ENCODE measurements at places on chromosomes 7 and 10. TPM values are rescaled to one million over a fixed set of nuclear protein-coding genes. Genes with fewer than 3 reads are reported as not detected.
A peak's percentile ranks its signal among the peaks of the same experiment; 100 is the strongest.

DNA sequence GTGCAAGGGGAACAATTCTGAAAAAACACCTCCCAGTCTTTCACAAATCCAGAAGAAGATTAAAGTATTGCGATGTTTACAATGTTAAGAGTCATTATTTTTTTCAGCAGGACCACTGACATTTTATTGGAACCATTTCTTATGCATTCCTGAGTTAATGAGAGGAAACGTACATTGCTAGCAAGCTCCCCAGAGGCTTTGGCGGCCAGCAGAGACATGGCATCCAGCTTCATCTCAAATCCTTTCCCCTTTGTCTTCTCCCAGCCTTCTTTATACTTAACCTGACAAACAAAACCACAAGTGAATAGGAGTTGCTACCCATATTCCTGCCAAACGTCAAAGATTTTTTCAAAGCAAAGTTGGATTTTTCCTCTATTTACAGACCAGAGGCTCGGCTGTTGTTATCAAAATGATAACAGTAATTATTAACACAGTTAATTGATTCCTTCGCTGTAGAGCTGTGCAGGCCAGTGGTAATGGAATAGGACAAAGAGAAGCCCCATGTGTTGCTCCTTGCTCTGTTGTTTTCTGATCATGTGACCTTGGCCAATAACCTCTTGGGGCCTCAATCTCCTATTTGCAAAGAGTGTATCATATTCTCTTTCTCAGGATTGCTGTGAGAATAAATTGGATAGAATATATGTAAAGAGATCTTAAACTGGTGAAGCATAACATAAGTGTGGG, 32.0 kb downstream of the NRAP start:
- H3K4me3 ChIP-seq = no peak overlapping the region
- H3K27ac ChIP-seq = no peak overlapping the region
- H3K27me3 ChIP-seq = no peaks in the 10 kb centered on the region
- H3K4me1 ChIP-seq = peaks cover 5% of the 10 kb centered on the region

DNA sequence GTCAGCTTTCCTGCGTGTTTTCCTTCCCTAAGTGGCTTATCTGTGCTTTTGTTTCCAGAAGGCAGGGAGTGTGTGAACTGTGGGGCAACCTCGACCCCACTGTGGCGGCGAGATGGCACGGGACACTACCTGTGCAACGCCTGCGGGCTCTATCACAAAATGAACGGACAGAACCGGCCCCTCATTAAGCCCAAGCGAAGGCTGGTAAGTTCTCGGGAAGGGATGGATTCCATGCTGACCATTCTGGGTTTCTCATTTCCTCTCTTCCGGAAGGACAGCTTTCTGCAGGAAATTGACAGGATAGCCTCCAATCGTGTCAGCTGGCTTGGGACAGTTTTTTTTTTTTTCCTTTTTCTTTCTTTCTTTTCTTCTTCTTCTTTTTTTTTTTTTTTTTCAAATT, 9.4 kb downstream of the GATA3 start:
- no peak overlapping the region for H3K27ac ChIP-seq
- peaks cover 68% of the 10 kb centered on the region for H3K27me3 ChIP-seq
- H3K4me3 ChIP-seq = peak overlapping the region; percentile 11

DNA sequence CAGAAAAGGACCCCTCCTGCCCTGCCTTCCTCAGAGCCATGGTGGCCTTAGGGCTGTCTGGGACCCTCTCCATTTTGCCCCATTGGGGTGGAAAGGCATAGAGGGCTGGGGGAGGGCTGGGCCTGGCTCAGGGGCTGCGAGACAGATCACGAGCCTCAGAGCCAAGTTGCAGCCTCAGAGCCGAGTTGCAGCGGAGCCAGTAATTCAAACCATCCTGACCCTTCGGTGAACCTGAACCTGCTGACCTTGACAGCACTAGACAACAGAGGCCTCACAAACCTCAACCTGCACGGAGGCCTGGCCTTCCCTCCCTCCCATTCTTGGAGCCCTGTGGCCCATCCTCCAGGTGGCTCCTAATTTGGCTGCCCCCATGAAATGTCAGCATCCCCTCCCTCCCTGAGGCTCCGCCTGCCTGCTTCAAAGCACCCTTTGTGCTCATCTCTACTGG, 45.4 kb downstream of the PAX2 start:
- DNase-seq = no peak
- H3K36me3 ChIP-seq = no peaks in the 10 kb centered on the region
- no peak overlapping the region for H3K4me3 ChIP-seq
- H3K4me1 ChIP-seq = peaks cover 27% of the 10 kb centered on the region
- no peak overlapping the region for H3K27ac ChIP-seq

- no peak overlapping the region for H3K4me3 ChIP-seq
- H3K36me3 ChIP-seq = no peaks in the 10 kb centered on the region
- no peaks in the 10 kb centered on the region for H3K27me3 ChIP-seq
- H3K27ac ChIP-seq = no peak overlapping the region
- no peaks in the 10 kb centered on the region for H3K4me1 ChIP-seq
- no peak for DNase-seq
Observed at GRCh38 chr10:11074536-11075267, 57.0 kb downstream of the CELF2 start.

DNA sequence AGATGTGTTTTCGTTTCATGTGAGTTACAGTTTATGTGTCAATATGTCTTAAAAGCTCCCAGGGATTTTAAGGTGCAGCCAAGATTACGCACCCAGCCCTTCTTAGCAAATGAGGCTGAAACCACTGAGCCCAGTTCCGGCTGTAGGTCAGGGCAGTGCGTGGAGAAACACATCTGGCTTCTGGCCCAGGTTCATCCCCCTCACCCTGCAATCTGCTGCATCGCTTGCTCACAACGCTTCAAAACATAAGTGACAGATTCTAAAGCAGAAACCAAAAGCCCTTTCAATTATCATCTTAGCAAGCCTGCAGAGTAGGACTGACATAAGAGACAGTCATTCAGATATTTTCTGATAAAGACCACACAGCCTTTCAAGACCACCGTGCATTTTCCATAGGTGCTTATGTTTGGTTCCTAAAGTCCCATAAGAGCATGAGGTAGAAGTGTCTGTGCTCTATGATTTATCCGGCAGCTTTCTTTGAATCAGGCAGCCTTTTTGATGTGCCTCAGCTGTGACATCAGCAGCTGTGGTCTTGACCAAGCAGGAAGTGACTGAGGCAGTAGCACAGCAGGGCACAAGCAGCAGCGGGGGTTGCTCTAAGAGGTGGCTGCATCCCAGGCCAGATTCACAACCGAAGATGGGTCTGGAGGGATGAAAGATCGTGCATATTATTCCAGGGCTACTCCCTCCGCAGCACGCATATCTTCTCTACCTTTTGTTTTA, 72.1 kb upstream of the LYZL2 start:
- H3K4me1 ChIP-seq = peaks cover 15% of the 10 kb centered on the region
- no peak overlapping the region for H3K27ac ChIP-seq
- no peaks in the 10 kb centered on the region for H3K36me3 ChIP-seq
- DNase-seq = no peak
- no peak overlapping the region for H3K4me3 ChIP-seq

DNA sequence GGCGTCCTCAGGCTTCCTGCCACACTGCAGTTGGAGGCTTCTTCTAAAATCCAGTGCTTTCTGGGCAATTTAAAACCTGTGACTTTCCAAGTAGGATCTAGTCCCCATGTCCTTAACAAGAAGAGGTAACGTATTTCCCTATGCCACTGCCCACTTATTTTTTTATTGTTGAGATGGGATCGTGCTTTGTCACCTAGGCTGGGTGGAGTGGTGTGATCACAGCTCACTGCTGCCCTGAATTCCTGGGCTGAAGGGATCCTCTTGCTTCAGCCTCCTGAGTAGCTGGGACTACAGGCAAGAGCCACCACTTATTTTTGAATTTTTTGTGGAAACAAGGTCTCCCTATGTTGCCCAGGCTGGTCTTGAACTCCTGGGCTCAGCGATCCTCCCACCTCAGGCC, 63.4 kb downstream of the DAGLB start:
- H3K36me3 ChIP-seq = peaks cover 4% of the 10 kb centered on the region
- H3K4me1 ChIP-seq = peaks cover 5% of the 10 kb centered on the region
- H3K4me3 ChIP-seq = no peak overlapping the region
- no peaks in the 10 kb centered on the region for H3K27me3 ChIP-seq
- no peak for DNase-seq

GRCh38 chr10:133349160-133349568, 2.0 kb downstream of the PRAP1 start:
- no peaks in the 10 kb centered on the region for H3K36me3 ChIP-seq
- peaks cover 5% of the 10 kb centered on the region for H3K4me1 ChIP-seq
- no peak overlapping the region for H3K27ac ChIP-seq

- H3K36me3 ChIP-seq = no peaks in the 10 kb centered on the region
- peaks cover 8% of the 10 kb centered on the region for H3K4me1 ChIP-seq
- H3K4me3 ChIP-seq = no peak overlapping the region
- no peaks in the 10 kb centered on the region for H3K27me3 ChIP-seq
Observed at GRCh38 chr7:22487978-22488642, 11.9 kb downstream of the STEAP1B start.

- H3K4me3 ChIP-seq = no peak overlapping the region
- no peaks in the 10 kb centered on the region for H3K36me3 ChIP-seq
- H3K27me3 ChIP-seq = no peaks in the 10 kb centered on the region
- H3K4me1 ChIP-seq = no peaks in the 10 kb centered on the region
- no peak overlapping the region for H3K27ac ChIP-seq
Observed at GRCh38 chr7:117470777-117471176, 9.0 kb upstream of the CFTR start.

DNA sequence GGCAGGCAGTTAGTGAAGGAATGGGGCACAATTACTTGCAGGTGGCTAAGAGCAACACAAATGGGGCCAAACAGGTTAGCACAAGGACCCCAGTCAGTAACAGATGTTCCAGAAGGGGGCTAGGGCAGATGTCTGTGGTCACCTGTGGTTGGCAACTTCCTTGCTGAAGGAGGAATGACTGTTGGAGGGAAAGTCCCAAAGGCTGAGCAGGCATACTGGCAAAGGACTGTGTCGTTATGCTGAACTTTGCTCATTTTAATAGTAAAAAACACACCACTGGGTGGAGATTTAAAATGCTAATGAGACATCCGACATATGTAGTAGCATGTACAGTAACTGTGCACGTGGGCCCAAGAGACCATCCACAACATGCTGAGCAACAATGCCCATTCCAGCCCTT, 511.6 kb downstream of the CALN1 start:
- H3K27me3 ChIP-seq = no peaks in the 10 kb centered on the region
- no peak overlapping the region for H3K27ac ChIP-seq
- DNase-seq = no peak
- H3K36me3 ChIP-seq = no peaks in the 10 kb centered on the region
- H3K4me1 ChIP-seq = peaks cover 2% of the 10 kb centered on the region
- no peak overlapping the region for H3K4me3 ChIP-seq

- H3K27me3 ChIP-seq = no peaks in the 10 kb centered on the region
- no peaks in the 10 kb centered on the region for H3K4me1 ChIP-seq
Observed at GRCh38 chr7:12757443-12757842, 70.0 kb downstream of the ARL4A start.

DNA sequence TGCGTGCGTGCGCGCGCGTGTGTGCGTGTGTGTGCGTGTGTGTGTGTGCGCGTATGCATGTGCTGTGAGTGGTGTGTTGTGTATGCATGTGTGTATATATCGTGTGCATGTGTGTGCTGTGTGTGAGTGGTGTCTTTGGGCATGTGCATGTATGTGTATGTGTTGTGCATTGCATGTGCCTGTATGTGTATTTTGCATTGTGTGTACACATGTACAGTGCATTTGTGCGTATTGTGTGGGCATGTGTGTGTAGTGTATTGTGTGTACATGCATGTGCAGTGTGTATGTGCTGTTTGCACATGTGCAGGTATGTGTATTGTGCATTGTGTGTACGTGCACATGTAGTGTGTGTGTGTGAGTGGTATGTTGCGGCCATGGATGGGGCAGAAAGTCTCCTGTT, 6.0 kb upstream of the DPYSL4 start:
- peaks cover 22% of the 10 kb centered on the region for H3K27me3 ChIP-seq
- peaks cover 14% of the 10 kb centered on the region for H3K4me1 ChIP-seq
- DNase-seq = no peak

GRCh38 chr7:31006857-31007256, 43.1 kb downstream of the GHRHR start:
- no peak overlapping the region for H3K27ac ChIP-seq
- no peaks in the 10 kb centered on the region for H3K27me3 ChIP-seq
- H3K4me3 ChIP-seq = no peak overlapping the region
- no peaks in the 10 kb centered on the region for H3K4me1 ChIP-seq

DNA sequence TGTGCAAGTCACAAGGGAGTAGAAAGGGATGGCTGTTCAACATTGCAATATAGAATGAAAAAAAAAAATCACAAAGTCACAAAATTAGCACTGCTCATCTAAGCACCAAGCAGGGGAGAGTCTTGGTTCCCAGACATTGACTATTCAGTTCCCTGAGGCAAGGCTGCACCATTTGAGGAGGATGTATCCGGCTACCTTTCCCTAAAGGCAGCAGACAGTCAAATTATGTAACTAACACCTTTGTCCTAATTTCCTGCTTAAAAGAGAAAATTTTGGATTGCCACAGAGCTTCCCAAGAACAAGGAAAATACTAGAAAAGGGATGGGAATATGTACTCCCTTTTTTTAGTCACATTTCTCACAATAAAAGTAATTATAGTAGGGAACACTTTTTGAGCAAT, 148.1 kb downstream of the PCLO start:
- no peaks in the 10 kb centered on the region for H3K4me1 ChIP-seq
- H3K27ac ChIP-seq = no peak overlapping the region
- no peaks in the 10 kb centered on the region for H3K36me3 ChIP-seq
- no peaks in the 10 kb centered on the region for H3K27me3 ChIP-seq

DNA sequence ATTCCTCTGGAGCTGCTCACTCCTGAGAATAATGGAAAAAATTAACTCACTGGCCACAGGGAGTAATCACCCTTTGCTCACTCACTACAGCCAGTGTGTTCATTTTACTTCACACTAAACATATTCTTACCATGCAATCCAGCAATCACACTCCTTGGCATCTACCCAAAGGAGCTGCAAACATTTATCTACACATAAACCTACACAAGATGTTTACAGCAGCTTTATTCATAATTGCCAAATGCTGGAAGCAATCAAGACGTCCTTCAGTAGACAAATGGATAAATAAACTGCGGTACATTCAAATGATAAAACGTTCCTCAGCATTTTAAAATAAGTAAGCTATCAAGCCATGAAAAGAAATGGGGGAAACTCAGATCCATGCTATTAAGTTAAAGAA, 34.2 kb upstream of the POM121L12 start:
- no peak for DNase-seq
- H3K27ac ChIP-seq = no peak overlapping the region
- no peak overlapping the region for H3K4me3 ChIP-seq
- H3K36me3 ChIP-seq = no peaks in the 10 kb centered on the region
- no peaks in the 10 kb centered on the region for H3K4me1 ChIP-seq

GRCh38 chr10:131573256-131573655, 261.7 kb upstream of the TCERG1L start:
- H3K27me3 ChIP-seq = no peaks in the 10 kb centered on the region
- no peak overlapping the region for H3K27ac ChIP-seq
- DNase-seq = no peak
- no peak overlapping the region for H3K4me3 ChIP-seq
- no peaks in the 10 kb centered on the region for H3K36me3 ChIP-seq
- H3K4me1 ChIP-seq = no peaks in the 10 kb centered on the region

The SEC24C gene
- total RNA-seq = 63.2 TPM

The SPRN gene
- 0.24 TPM for total RNA-seq

The BLNK gene
- total RNA-seq = not detected

The ASIC3 gene
- 1.4 TPM for total RNA-seq

The FBXL13 gene
- total RNA-seq = 1.2 TPM

The PLCE1 gene
- total RNA-seq = 0.06 TPM

The FAM24B gene
- total RNA-seq = 0.50 TPM

The HMX3 gene
- total RNA-seq = 0.27 TPM

The CRPPA gene
- 0.71 TPM for total RNA-seq

The DPYSL4 gene
- total RNA-seq = 15.2 TPM

The HHEX gene
- total RNA-seq = 1.5 TPM

The PPP1R3A gene
- total RNA-seq = not detected
